ENCODE measurements at places on chromosomes 13 and 19. TPM values are rescaled to one million over a fixed set of nuclear protein-coding genes. Genes with fewer than 3 reads are reported as not detected.

GRCh38 chr13:65744836-65745235, 1485.3 kb downstream of the PCDH9 start:
- no peaks in the 10 kb centered on the region for H3K36me3 ChIP-seq
- H3K4me1 ChIP-seq = no peaks in the 10 kb centered on the region
- H3K4me3 ChIP-seq = no peak overlapping the region
- H3K27me3 ChIP-seq = no peaks in the 10 kb centered on the region
- DNase-seq = no peak

DNA sequence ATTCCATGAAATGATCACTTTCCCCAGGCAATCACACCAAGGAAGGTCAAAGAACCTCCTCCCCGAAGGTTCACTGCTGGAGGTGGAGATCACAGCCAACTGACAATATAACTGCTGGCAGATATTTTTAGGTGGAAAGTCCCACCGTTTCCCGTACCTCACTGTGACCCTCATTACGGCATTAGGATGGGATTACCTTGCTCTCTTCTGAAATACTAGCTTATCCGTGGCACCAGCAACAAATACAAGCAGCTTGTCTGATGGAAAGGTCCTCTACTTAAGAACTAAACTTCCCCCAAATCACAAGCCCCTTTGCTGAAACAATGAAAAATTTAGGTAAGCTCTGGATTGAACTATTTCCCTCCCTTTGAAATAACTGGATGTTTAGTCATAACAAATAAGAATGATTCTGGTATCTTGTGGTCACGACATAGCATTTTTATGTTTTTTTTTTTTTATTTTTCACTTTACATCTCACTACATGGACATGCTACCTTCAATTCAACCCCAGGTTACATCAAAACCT, 178.9 kb downstream of the COL4A1 start:
- peaks cover 21% of the 10 kb centered on the region for H3K4me1 ChIP-seq
- no peak overlapping the region for H3K4me3 ChIP-seq
- H3K27ac ChIP-seq = no peak overlapping the region
- H3K36me3 ChIP-seq = no peaks in the 10 kb centered on the region
- DNase-seq = no peak

Gene KLHL26
- 8.9 TPM for total RNA-seq

Gene WDFY2
- total RNA-seq = 56.2 TPM

GRCh38 chr19:18424122-18424889, 5.1 kb downstream of the SSBP4 start:
- peaks cover 7% of the 10 kb centered on the region for H3K36me3 ChIP-seq
- no peak overlapping the region for H3K27ac ChIP-seq
- no peak overlapping the region for H3K4me3 ChIP-seq
- H3K4me1 ChIP-seq = peaks cover 26% of the 10 kb centered on the region

DNA sequence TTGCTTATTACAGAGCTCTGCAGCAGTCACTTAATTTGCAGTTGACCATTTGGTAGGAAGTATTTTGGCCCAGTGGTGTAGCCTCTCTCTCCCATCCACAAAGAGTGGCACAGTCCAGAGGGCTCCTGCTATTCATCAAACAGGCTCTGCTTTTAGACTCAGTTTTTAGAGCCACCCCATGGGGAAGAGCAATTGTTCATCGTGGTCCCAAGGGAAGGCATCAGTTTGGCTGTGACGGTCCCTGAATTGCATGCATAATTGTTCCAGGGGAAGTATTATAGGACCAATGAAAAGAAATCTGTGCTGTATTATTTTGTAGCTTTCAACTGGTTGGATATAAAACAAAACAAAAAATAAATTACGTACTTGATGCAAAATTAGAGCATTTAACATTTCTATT, 799.0 kb downstream of the DACH1 start:
- peaks cover 57% of the 10 kb centered on the region for H3K27me3 ChIP-seq
- H3K27ac ChIP-seq = no peak overlapping the region
- no peaks in the 10 kb centered on the region for H3K4me1 ChIP-seq
- DNase-seq = no peak
- H3K36me3 ChIP-seq = no peaks in the 10 kb centered on the region

- DNase-seq = peak; percentile 43
- H3K4me3 ChIP-seq = no peak overlapping the region
- no peaks in the 10 kb centered on the region for H3K36me3 ChIP-seq
- H3K4me1 ChIP-seq = no peaks in the 10 kb centered on the region
- H3K27ac ChIP-seq = peak overlapping the region; percentile 25
Observed at GRCh38 chr13:44132710-44133109, 240.9 kb upstream of the SERP2 start.

GRCh38 chr19:31266731-31267130, 82.5 kb downstream of the TSHZ3 start:
- no peak overlapping the region for H3K4me3 ChIP-seq
- H3K4me1 ChIP-seq = no peaks in the 10 kb centered on the region
- DNase-seq = no peak
- H3K27me3 ChIP-seq = no peaks in the 10 kb centered on the region
- no peak overlapping the region for H3K27ac ChIP-seq
- no peaks in the 10 kb centered on the region for H3K36me3 ChIP-seq

Gene ZNF565
- 3.6 TPM for total RNA-seq

- H3K4me1 ChIP-seq = peaks cover 8% of the 10 kb centered on the region
- no peaks in the 10 kb centered on the region for H3K27me3 ChIP-seq
- DNase-seq = no peak
- no peaks in the 10 kb centered on the region for H3K36me3 ChIP-seq
- H3K4me3 ChIP-seq = no peak overlapping the region
Observed at GRCh38 chr13:30017880-30018279, 167.5 kb upstream of the UBL3 start.

GRCh38 chr19:54475706-54476105, 2.6 kb upstream of the CDC42EP5 start:
- no peak for DNase-seq
- peaks cover 5% of the 10 kb centered on the region for H3K27me3 ChIP-seq
- H3K36me3 ChIP-seq = no peaks in the 10 kb centered on the region
- no peak overlapping the region for H3K27ac ChIP-seq

DNA sequence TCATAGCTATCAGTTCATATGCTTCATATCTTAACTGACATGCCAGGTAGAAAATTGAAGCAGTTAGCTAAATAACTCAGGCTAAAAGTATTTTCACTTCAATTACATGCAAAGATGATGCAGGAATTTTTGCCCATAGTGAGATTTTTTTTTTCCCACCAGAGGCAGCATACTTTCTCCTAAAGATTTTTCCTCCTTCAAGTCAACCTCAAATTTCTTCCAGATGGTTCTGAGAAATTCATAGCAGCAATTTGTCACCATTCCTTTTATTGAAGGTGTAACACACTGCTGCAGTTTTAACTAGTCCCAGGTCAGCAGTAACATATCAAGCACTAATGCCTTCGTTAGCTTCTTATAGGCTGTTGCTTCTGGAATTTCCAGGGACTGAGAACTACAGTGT, 141.9 kb downstream of the SUCLA2 start:
- peaks cover 10% of the 10 kb centered on the region for H3K4me1 ChIP-seq
- H3K27me3 ChIP-seq = no peaks in the 10 kb centered on the region
- H3K4me3 ChIP-seq = no peak overlapping the region
- DNase-seq = no peak
- H3K27ac ChIP-seq = no peak overlapping the region

DNA sequence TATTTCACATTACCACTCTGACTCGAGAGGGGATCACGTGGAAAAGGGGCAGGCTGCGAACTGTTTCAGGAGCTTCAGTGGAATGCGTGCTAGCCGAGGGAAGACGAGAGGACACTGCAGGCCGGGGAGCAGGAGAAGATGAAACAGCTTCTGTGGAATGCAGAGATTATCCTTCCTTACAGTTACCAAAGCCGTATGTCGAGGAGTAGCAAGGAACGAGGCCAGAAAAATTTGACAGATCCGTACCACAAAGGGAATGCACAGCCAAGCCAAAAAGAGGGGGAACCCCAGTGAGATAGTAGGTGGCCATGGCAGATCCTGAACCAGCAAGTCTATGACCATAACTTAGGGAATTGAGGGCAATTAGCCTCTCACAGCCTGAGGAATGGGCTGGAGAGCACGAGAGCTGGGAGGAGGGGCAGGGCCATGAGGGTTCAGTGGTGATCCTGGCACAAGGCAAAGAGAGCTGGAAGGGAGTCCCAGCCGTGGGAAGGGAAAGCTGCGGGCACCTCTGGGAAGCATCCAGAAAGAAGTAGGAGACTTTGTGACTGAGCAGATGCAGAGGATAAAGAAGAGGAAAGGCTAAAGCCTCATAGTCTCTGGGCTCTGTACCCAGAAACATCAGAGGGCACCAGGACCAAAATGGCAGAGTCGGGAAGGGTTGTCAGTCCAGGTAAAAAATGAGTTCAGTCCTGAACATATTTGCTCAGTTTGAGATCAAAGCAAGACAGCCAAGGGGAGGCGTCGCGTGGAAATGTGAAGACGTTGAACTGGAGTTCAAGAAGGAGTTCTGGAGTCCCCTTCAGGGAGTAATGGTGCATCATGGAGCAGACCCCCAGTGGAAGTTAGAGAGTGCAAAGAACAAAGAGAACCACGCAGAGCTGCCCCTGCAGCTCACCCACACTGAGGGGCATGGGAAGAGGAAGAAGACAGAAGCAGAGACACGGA, 5.1 kb downstream of the COL4A1 start:
- DNase-seq = no peak
- H3K27ac ChIP-seq = no peak overlapping the region
- no peak overlapping the region for H3K4me3 ChIP-seq
- H3K27me3 ChIP-seq = no peaks in the 10 kb centered on the region
- no peaks in the 10 kb centered on the region for H3K36me3 ChIP-seq

Gene ZNF221
- total RNA-seq = 1.2 TPM

GRCh38 chr19:8392017-8392591, 1.9 kb downstream of the RAB11B start:
- H3K36me3 ChIP-seq = peaks cover 22% of the 10 kb centered on the region
- H3K27me3 ChIP-seq = no peaks in the 10 kb centered on the region
- no peak overlapping the region for H3K27ac ChIP-seq
- DNase-seq = no peak

Gene MAP4K1
- total RNA-seq = 0.56 TPM

Measured in MCF 10A (cell line).